ENCODE measurements at places on chromosomes 1 and 21.
A peak's percentile ranks its signal among the peaks of the same experiment; 100 is the strongest.

- DNase-seq, result no peak
Measured at GRCh38 chr1:3423245-3423829, 31.1 kb upstream of the ARHGEF16 start.

GRCh38 chr21:45559216-45560105 lies 17.2 kb upstream of the SLC19A1 start:
- DNase-seq, result no peak

- DNase-seq, result no peak
Measured at GRCh38 chr1:160776178-160776577, 19.8 kb upstream of the LY9 start.

GRCh38 chr1:14599183-14599791 lies 802 bp downstream of the KAZN start:
- DNase-seq, result no peak

- no peak for DNase-seq
Measured at GRCh38 chr21:41620982-41621381, 113.0 kb upstream of the TMPRSS2 start.

GRCh38 chr1:44905276-44905675 lies 62.2 kb upstream of the PTCH2 start:
- DNase-seq, result no peak

DNA sequence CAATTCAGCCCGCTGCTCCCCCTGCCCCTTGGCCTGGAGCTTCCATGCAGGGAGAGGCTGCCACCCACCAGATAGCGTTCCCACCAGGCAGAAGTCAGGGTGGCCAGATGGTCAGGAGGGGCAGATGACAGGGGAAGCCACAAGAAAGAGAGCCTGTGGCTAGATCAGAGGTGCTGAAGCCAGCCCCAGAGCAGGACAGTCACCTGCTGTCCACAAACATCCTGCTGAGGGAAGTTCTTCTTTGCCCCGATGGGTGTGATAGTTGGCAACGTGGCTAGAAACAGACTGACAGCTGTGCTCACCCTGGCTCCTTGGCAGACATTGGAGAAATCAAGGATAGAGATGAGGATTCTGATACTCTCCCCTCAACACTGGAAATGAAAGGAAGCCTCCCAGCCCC lies 27.2 kb upstream of the SRP9 start:
- DNase-seq, result no peak

- peak; percentile 61 for DNase-seq
Measured at GRCh38 chr1:28640766-28641165, 2.1 kb downstream of the TAF12 start.

- DNase-seq, result peak; percentile 45
Measured at GRCh38 chr1:89904219-89904980, 83.6 kb downstream of the LRRC8D start.

- DNase-seq, result no peak
Measured at GRCh38 chr21:33117101-33117888, 47.4 kb downstream of the OLIG1 start.

DNA sequence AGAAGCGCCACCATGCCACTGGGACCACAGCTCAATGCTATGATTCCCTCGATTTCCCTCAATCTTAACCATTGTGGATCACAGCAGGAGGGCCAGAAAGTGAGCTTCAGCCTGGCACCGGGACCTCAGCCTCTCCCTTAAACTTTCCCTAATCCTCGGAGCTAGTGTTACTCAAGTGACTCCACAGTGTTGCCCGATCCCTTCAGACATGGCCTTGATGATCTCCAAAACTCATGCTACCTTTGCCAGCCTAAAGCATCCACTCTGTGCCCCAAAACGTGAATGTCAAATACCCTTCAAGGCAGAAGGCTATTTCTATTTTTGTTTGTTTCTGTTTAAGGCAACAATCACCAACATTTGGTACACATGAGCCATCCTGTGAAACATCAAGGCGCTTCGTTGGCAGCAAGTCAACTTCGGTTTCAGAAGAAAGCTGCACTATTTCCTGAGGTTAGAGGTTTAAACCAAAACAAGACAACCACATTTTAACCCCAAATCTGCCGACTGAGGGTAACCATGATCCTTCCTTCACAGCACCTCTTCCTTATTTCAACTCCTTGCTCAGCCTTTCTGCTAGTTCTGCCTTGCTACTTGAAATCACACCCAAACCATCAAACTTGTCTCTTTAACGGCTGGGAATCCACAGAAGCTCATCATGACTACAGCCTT lies 94.4 kb upstream of the KRTAP19-8 start:
- peak; percentile 4 for DNase-seq

GRCh38 chr1:193494368-193494767 lies 308.0 kb upstream of the B3GALT2 start:
- DNase-seq, result no peak

GRCh38 chr21:32797679-32798078 lies 26.1 kb upstream of the PAXBP1 start:
- DNase-seq, result no peak

DNA sequence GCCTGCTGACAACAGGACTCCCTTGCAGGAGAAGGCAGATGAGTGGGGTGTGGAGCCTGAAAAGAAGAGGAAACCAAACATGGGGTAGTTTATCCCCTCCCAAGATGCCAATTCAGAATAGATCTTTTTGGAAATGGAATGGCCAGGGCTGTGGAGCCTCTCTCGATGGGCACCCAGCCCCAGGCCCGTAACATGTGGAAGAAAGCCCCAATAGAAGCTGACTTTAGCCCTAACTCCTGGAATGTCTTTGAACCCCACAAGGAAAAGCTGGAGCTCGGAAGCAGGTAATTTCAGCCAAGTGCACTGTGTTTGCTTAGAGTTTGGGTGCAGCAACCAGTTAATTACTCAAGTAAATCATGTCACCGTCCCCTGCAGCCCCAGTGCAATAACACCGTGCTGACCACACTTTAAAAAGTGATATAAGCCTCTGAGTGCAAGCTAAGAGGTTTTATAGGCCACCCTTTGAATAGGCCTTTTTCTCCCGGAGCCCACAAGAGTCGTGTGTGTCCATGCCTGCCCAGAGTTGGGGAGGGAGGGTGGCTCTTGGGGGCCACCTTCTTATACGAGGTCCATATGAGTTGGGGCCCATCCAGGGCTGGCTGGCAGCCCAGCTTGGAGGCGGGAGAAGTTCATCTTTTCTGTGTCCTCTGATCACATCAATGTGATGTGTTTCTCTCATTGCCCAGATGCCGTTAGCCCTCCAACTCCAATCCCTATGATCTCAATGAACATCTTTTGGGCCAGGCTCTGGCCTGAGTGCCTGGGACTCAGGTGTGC lies 153.2 kb downstream of the TRABD2B start:
- no peak for DNase-seq

GRCh38 chr21:44702973-44703730 lies 6.2 kb downstream of the KRTAP10-12 start:
- no peak for DNase-seq

DNA sequence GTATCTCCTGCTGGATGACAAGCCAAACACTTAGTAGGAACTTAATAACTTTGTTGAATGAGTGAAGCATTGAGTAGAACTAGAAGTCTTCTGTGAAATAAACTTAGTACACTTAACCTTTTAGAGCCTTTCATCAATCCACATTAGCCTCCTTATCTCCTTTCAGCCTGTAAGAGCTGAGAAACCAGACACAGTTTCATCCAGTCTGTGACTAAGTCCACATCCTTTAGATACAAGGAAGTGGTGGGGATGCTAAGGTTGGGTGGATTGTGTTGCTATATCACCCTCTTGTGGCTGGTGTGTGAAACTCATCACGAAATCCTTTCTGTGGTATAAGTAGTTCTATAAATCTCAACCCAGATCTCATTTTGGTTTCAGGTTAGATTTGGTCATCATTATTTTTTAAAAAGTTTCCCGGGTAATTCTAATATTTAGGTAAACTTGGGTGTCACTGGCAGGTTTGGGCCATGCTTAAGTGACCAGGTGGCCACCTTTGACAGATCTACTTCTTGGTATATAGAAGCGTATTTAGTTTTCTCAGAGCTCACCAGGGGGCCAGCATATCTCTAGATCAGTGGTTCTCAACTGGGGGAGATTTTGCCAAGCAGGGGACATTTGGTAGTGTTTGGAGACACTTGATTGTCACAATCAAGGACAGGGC lies 27.8 kb upstream of the CD84 start:
- peak; percentile 92 for DNase-seq

DNA sequence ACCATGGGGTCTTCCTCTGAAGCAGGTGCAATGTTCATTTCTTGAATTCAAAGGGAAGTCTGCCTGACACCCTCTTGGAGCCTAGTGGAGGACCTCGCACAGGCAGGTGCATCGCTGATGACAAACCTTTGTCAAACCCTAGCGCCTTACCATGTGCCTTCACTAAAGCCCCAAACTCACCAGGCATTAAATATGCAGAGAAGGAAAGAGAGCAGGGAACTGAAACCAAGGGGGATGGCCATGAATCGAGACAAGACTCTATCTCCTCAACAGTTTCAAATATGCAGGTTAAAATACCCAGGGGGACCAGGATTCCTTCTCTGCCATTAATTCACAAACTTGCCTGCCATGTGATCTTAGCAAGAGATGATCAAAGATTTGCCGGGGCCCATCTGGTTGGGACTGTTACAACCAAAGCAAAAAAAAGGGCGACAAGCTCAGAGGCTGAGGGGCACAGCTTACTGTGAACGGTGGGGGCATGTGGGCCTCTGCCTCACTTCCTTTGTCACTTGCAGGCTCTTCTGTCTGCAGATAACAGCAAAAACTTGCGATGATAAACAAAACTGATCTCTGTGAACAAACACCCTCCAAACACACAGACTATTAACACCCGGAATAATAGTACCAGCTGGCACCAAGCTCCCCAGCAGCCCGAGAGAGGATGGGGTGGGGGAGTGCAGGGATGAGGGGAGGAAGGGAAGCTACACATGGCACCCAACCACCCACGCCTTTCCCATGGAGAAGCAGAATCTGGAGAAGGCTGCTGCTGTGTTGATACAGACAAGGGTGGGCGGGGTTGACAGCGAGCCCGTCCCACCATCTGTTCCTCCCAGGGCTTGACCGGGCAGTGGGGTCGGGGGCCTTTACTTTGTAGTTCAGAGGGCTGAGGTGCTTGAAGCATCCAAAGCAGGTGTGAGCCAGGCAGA lies 33.9 kb downstream of the TMEM63A start:
- DNase-seq, result peak; percentile 50

GRCh38 chr1:113101588-113101987 lies 28.6 kb downstream of the LRIG2 start:
- no peak for DNase-seq

DNA sequence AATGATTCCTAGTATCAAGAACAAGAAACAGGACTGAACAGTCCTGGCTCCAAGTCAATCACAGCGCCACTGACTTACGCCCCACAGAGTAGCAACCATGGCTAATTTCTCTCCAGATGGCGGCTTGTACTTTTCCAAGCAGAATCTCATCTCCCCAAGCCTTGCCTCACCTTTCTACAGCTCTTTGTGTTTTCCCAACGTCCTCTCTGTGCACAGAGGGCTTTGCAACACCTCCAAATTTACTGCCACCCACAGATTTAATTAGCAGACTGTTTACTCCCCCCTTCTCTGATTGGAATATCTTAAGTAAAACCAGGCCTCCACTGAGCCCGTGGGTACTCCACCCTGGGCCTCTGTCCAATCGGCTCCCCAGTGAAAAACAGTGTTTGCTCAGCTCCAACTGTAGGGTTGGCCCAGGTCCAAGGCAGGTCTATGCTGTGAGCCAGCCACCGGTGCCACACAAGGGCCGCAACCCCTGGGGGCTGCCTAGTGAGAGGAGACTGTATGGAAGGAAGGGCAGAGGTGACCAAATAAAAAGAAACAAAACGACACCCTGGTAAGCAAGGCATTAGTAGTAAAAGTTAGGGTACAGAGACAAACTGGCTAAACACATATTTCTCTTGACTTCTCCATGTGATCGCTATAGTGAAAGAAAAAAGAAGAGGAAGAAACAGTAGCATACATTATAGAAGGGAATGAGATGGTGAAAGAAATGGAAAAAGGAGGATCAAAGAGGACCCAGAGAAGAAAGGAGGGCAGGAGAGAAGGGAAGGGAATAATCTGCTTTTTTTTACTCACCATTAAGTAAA lies 128.4 kb upstream of the SOD1 start:
- DNase-seq, result no peak

DNA sequence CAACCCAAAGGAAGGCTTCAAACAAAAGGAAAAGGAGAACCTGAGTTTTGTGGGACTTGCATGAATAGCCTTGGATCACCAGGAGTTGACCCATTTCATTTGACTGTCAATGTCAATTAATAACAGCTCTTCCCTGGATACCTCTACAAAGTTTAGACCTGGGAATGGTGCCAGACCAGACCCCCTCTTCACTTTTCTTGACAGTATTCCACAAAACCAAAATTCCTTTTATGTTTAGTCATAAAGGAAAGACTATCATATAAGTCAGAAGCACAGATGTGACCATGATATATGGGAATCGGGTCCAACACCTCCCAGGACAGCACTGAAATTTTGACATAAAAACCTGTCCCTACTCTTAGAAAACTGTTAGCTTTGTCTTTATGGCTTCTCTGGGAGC lies 191.8 kb downstream of the LYPLAL1 start:
- DNase-seq, result no peak

DNA sequence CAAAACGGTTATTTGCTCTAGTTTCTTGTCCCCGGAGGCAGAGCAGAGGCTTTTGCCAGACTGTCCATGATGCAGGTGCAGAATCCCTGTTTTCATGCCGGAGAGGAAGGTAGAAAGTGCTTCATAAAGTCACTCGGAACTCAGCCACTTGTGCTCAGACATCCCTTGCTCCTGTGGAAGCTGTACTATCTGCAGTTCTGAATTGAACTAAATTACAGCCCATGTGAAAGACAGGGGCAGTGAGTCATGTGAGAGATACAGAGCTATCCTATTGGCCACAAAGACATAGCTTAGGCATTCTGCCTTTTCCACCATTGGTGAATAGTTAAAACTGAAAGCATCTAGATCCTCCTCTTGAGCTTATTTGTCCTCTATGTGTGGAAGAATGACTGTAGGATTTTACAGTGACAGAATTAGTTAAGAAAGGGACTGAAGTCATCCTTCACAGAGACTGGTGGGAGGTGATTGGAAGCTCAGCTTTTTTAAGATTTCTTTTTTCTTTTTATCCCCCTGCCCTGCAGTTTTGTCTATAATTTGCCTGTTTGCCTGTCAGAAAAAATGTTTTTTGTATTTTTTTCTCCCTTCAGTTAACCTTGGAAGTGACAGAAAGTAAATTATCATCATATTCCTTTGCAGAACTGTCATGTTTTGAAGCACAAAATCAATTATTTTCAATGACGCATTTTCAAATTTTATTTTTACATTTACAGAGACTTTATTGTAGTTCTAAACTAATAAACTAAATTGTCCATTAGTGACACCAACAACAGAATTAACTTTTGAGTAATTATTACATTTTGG lies 298.6 kb downstream of the PTPRC start:
- DNase-seq, result peak; percentile 97

- no peak for DNase-seq
Measured at GRCh38 chr1:119387858-119388257, 19.3 kb downstream of the HAO2 start.

Data from hematopoietic multipotent progenitor cell treated with erythropoietin and hydrocortisone succinate and interleukin-3 and kit ligand, for 8 days (in vitro differentiated cells).